Activated T-cell treated with anti-CD3 and anti-CD28 coated beads for 24 hours (primary cell): ENCODE measurements at places on chromosomes 11 and 22.

GRCh38 chr11:110565357-110566336, 135.9 kb downstream of the FDX1 start:
- DNase-seq: no peak

- no peak for DNase-seq
Measured at GRCh38 chr11:128513915-128514681, 73.3 kb downstream of the ETS1 start.

GRCh38 chr11:29612423-29612822, 404.4 kb downstream of the KCNA4 start:
- DNase-seq: no peak

GRCh38 chr11:59144096-59144495, 1.4 kb downstream of the FAM111A start:
- DNase-seq: no peak
